ENCODE measurements at places on chromosomes 2 and 18.

- DNase-seq = no peak
Observed at GRCh38 chr18:51712821-51713220, 515.3 kb upstream of the MEX3C start.

DNA sequence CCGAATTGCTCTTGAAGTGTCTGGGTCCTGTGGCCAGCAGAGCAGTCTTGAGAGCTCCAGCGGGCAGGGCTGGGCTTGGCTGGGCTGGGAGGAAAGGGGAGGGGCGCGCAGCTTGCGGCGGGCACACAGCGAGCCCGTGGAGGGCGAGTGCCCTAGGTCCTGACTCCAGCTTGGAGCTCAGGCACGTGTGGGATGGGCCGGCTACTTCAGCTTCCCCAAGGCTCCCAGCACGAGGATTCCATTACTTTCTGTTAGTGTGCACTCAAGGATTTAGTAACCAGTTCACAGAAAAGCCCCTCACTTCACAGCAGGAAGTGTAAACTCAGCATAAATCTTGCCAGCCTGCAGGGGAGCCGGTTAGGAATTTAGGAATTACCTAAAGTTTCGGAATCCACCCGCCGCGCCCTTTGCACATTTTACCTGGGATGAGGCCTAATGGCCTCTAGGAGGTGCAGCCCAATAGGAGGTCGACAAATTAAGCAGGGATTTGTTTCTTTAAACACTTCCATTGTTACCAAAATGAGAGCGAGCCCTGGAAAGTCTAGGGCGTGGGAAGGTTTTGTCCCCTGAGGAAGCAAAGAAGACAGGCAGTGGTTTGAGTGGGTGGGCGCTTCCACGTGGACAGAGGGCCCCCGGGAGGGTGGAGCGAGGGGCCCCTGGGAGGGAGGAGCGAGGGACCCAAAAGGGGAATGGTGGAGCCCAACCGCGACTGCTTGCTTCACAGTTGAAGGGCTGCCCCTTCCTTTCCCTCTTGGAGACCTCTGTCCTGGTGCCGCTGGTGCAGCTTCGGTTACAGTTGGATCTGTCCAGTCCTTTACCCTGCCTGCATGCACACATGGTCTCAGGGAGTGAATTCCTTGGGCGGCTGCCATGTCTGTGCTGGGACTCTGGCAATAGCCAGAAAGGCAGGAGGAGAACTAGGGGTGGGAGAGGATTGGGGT lies 93.3 kb downstream of the CTAGE1 start:
- DNase-seq = no peak

GRCh38 chr2:148745151-148745851 lies 100.8 kb downstream of the EPC2 start:
- DNase-seq = no peak

DNA sequence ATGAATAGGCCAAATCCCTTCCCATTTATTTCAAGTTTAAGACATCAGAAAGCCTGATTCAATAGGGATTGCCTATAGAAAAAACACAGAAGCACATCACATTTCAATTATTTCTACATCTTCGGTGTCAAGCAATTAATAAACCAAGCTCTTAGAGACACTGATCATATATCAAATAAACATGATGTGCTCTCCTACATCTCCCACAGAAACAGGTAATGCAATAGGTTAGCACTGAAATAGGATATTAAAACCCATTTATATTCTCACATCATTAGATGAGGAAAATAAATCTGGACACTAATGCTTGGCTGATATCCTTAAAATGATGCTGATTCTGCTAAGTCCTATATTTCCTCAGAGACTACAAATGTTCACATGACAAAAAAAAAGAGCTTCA lies 364.7 kb downstream of the MBD2 start:
- no peak for DNase-seq

GRCh38 chr2:230863442-230864121 lies 1.2 kb upstream of the ITM2C start:
- DNase-seq = no peak

DNA sequence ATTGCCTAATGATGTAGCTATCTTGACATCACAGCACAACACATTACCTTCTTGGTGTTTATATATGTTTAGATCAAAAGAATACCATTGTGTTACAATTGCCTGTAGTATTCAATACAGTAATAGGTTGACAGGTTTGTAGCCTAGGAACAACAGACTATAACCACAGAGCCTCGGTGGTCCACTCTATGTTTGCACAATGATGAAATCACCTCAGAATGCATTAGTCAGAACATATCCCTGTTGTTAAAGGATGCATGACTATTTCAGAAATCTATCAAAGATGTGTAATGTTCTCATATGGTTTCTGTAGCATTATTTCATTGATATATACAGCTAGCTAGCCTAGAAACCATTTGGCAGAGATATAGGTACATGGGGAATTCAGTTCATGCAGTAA lies 8.9 kb downstream of the METTL5 start:
- DNase-seq = no peak

DNA sequence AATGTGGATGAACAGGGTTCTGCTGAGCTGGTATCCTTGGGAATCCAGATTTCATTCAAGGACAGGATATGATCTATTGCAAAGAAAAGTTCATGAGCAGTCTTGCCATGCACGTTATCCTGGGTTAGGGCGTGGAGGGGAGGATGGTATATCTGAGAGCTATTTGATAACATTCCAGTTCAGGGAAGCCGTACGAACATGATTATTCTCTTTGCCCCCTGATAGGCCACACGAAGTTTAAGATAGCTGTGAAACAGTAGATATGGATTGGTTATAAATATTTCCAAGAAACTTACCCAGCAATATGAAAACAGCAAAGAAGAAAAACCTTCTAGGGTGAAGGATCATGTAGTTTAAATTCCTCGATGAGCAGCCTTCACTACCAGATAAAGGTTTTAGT lies 171.9 kb downstream of the LTBP1 start:
- no peak for DNase-seq

- DNase-seq = no peak
Observed at GRCh38 chr2:204226305-204226880, 289.8 kb downstream of the ICOS start.

DNA sequence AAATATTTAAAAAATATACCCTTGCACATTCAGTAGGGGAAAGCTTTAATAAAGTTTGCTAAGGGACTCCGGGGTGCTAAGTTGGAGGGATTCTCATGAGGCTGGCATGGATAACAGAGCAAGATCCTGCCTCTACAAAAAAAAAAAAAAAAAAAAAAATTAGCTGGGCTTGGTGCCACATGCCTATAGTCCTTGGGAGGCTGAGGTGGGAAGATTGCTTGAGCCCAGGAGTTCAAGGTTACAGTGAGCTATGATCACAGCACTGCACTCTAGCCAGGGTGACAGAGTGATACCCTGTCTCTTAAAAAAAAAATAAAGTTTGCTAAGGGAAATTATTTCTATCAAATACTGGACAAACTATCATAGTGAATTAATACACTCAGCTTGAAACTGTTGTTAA lies 17.3 kb upstream of the GPR75 start:
- DNase-seq = no peak

DNA sequence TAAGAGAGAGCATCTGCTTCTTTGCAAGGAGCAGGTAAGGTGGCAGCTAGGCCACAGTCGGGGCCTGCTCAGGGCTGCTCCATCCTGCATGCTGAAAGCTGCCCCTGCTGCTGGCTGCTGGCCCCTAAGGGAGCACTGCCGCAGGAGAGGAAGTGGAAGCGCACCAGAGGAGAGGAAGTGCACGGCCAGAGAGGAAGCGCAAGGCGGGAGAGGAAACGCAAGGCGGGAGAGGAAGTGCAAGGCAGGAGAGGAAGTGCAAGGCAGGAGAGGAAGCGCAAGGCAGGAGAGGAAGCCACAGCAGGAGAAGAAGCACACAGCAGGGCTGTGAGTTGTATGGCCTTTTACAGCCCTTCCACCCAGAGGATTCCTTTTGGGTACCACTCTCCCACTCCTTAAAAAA lies 539.0 kb upstream of the TNP1 start:
- no peak for DNase-seq

DNA sequence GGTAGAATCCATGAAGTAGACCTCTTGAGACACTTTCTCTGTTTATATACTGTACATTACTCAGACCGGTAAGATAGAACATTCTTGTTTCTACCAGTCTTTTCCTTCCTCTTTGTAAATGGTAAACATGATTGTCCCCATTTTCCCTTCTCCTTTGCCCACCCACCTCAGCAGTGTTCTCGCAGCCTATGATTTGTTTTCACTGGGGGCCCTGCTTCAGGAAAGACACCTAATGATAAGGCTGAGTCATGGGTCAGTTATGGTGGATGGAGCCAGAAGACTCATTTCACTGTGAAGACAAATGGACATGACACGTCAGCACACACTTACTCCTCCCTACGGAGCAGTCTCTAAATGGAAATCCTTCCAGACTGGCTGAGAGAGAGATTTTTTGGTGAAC lies 23.7 kb downstream of the CENPO start:
- DNase-seq = no peak

GRCh38 chr2:146804288-146804687 lies 1040.5 kb upstream of the ACVR2A start:
- DNase-seq = no peak

DNA sequence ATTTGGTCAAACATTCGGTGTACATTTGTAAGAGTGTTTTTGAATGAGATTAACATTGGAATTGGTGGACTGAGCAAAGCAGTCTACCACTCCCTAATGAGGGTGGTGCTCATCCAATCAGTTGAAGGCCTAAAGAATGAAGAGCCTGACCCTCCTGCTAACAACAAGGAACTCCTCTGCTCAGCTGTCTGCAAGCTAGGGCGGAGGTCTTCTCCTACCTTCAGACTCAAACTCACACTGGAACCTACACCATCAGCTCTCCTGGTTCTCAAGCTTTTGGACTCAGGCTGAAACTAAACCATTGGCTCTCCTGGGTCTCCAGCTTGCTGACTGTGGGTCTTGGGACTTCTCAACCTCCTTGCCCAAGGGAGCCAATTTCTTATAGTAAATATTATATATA lies 55.5 kb upstream of the NPAS2 start:
- DNase-seq = no peak

DNA sequence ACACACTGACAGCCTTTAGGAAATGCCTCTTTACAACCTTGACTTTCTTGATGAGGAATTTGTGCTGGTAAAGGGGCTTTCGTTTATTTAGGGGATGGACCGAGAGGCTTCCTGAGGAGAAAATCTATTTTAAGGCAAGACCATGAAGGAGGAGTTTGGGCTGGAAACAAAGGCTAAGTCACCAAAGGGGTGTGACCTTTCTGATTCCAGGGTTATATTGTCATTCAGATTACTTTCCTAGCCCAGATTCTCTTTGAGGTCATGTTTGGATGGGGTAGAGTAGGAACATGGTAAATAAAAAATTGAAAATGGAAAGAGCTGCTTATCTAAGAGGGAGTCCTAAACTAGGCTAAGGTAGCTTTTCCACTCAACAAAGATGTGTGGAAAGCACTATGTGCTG lies 77.1 kb upstream of the UGP2 start:
- DNase-seq = no peak

DNA sequence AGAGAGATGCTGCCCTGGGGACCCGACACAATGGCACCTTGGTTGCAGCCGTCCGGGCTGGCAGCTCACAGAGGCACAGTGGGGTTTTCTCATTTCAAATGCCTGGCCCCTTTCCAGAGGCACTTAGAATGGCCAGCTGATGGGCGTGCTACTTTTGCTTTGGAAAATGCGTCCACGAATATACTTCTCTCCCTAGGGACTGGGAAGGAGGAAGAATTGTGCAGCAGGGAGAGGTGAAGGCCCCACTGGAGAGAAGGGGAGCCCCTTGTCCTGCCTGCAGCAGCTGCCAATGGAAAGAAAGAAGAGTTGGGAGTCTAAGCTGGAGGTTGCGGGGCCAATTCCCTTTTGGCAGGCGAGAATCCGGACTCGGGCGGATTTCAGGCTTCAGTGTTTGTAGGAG lies 1.1 kb upstream of the MAL start:
- DNase-seq = no peak

- DNase-seq = no peak
Observed at GRCh38 chr2:60484133-60484645, 69.3 kb downstream of the BCL11A start.

All from stimulated activated CD8-positive, alpha-beta memory T cell treated with anti-CD3 and anti-CD28 coated beads, Interleukin-7, amount 100 ng/mL, for 24 hours (primary cell).